ENCODE measurements at places on chromosomes 4 and X. TPM values are rescaled to one million over a fixed set of nuclear protein-coding genes. Genes with fewer than 3 reads are reported as not detected.

MAGEA8 gene
- not detected for total RNA-seq

CNKSR2 gene
- 3.1 TPM for total RNA-seq

ATP1B4 gene
- total RNA-seq = not detected

NKRF gene
- 12.6 TPM for total RNA-seq

PCDH18 gene
- 1.5 TPM for total RNA-seq

FAM199X gene
- 33.2 TPM for total RNA-seq

EXOC1L gene
- total RNA-seq = not detected

WNK3 gene
- 7.6 TPM for total RNA-seq

All from melanocyte of skin (primary cell).